ENCODE measurements at places on chromosomes 2 and 18.

- DNase-seq = no peak
Observed at GRCh38 chr2:108621087-108621559, 86.9 kb downstream of the LIMS1 start.

DNA sequence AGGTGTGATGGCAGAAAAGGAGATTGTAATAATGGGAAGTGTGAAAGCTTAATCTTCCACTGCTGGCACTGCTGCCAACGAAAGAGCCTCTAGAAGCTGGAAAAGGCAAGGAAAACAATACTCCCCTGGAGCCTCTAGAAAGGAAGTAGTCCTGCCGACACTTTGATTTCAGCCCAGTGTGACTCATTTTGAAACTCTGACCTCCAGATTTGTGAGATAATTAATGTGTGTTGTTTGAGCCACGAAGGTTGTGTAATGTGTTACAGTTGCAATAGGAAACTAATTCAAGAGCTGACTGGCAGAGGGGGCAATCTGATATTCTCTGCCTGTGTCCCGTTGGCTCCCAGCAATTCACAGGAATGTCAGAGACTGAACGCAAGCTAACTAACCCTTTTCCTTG lies 219.2 kb upstream of the UBE2E3 start:
- no peak for DNase-seq

DNA sequence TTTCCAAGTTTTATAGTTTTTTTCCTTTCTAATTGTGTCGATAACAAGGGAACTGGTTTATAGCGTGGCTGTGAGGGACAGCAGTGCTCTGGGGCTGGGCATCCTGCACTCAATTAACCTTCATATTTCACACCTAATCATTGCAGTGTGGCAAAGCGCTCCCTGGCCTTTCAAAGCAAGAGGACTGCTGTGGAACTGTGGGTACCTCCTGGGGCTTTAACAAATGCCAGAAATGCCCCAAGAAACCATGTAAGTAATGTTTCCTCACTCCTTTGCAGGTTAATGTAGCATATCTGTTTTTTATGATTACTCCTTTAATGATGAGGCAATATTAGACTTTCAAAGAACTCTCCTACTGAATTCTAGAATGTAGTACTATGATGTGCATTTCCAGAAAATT lies 259.0 kb upstream of the RASGRP3 start:
- DNase-seq = no peak

DNA sequence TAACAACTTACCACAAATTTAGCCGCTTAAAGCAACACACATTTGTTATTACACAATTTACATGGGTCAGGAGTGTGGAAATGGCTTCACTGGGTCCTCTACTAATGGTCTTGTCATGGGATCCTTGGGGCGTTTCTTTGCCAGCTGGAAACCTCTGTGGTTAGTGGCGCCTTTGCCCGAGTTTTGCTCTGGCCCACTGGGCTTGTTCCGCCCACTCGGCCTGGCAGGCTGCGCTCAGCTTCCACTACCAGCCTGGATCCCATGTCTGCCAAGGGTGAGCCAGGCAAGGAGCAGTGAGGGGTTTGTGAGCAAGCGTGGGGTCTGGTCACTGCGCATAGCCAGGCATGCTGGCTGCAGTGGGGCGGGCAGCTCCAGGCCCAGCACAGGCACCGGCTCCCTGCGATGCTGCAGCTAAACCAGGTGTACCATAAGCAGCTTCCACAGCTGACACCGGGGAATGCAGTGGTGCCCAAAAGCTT lies 16.2 kb upstream of the MBD2 start:
- no peak for DNase-seq

DNA sequence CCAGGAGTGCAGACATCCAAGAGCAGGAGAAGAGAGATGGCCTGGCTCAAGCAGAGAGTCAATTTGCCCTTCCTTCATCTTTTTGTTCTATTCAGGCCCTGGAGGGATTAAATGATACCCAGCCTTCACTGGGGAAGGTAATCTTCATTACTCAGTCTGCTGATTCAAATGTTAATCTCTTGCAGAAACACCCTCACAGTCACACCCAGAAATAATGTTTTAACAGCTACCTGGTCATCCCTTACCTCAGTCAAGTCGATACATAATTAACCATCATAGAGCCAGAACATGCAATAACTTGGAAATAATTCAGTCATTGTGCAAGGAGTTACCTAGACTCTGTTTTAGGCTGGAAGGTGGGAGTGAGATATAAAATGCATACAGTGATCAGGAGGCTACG lies 163.7 kb upstream of the TNP1 start:
- no peak for DNase-seq

GRCh38 chr2:124804014-124804940 lies 779.2 kb downstream of the CNTNAP5 start:
- DNase-seq = no peak

GRCh38 chr18:9787036-9787435 lies 78.9 kb downstream of the RAB31 start:
- DNase-seq = no peak

GRCh38 chr18:42583283-42583731 lies 532.2 kb downstream of the RIT2 start:
- no peak for DNase-seq

GRCh38 chr18:75407468-75408437 lies 19.8 kb downstream of the SMIM21 start:
- DNase-seq = no peak

DNA sequence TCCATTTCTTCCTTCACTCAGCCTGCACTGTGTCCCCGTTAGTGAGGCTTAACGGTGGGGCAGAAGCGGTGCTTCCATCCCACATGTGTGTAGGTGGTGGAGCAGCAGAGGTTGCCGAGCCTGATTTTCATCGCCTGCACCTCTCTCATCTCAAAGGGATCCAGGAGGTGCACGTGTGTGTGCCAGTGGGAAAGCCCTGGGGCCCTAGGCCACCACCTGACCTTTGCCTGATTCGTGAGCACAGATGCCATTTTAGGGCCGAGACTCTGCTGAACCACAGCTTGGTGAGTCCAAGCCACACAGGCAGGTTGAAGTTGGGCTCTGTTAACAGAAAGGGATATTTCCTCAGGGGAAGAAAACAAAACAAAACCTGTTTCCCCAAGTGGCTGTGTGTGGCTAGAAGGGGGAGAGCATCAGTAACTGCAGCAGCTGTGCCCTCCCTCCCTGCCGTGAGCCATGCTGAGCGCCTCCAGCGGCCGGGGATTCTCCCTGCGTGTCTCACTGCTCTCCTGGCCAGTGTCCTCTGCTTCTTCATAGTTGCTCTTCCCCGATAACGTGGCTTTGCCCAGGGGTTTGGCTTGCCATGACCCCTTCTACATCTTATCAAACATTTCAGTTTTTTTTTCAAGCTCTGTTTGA lies 81.5 kb downstream of the MAPRE2 start:
- DNase-seq = peak; percentile 79

DNA sequence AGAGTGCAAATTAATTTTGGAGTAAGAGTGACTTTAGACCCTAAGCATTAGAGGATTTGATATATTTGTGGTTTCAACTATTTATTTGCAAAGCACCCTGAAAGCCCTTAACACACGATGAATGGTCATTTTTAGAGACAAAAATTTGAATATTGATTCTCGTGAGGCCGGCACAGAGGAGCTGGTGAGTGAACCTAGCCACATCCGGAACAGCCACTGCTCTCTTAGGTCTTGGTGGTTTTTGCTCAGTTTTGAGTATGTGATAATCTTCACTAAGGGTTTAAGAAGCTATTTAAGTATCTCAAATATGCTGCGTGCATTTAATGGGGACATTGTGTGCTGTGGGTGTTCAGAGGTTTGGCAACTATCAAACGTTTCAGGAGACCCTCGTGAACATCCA lies 204.8 kb downstream of the TSN start:
- no peak for DNase-seq

GRCh38 chr18:36086186-36086585 lies 18.8 kb upstream of the RPRD1A start:
- DNase-seq = no peak

DNA sequence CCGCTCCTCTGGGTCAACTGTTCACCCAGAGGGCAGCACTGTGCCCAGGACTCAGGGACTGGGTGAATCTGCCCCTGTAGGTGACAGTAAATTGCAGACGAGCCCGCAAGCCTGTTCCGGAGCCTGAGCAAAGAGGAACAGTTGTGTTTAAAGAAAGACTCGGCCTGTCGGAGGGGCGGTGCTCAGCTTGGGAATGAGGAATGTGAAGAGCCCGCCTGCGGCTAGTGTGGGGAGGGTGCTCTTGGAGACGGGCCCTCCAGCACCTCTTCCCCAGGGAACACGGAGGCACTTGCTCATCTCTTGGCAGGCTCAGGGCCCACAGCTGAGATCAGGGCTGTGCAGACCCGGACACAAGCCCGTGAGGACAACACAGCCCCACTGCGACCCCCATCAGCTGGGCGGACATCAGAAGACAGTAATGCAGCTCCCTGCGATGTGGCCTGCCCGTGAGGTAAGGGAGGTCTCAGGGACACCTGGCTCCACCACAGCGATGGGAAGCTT lies 299.0 kb downstream of the NDUFA10 start:
- DNase-seq = no peak

DNA sequence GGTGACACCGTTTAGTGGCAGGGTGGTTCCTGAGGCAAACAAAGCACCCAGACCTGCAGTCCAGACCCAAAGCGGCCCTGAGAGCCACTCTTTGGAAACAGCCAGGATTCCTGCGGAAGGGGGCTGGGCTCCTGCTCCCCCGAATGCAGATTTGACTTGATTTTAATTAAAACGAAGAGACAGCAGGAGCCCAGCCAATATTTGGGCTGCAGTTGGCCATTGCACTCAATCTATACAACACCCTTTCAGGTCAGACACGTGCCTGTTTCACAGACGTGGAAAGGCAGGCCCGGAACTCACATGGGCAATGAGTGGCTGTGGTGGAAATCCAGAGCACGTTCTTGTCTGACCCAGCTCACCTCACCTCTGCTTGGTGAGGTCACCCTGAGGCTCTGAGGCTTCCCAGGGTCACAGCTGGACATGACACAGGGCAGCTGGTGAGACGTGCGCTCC lies 122.4 kb downstream of the NDUFA10 start:
- no peak for DNase-seq

DNA sequence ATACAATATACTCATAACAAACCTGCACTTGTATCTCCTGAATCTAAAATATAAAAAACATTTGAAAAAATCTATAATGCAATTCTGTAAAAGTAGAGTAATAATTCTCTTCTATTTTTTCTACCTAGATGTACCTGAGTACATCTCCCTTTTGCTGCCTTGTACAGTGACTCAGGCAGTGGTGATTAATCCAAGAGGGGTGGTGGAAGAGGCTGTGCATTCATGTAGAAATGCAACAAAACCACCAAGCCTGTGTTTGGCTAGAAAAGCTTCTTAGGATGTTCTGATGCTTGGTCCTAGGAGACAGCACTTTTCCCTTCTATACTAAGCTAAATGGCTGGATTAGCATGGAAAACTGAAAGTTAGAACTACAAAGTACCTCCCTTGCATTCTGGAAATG lies 245.8 kb downstream of the DPP10 start:
- no peak for DNase-seq

- peak; percentile 44 for DNase-seq
Observed at GRCh38 chr2:179410552-179411356, 146.1 kb upstream of the SESTD1 start.

DNA sequence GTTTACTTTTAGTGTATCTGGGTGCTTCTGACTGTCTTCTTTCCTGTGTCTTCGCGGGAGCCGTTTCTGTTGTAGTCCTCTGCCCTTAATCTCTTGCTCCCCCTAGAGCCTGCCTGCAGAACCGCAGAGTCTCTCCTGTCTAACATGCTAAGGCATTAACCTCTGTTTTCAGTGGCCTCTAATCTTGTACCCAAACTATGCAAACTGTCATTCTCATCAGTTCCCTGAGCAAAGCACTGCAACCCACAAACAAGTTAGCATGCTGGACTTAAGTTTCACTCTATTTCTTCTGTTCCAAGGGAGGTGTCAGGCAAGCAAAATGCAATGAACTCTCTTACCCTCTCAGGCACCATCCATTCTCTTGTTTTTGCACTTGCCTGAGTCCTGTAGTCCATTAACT lies 138.4 kb downstream of the OTX1 start:
- DNase-seq = no peak

- no peak for DNase-seq
Observed at GRCh38 chr2:104641786-104642185, 212.1 kb upstream of the POU3F3 start.

- no peak for DNase-seq
Observed at GRCh38 chr18:2002604-2003003, 568.7 kb downstream of the METTL4 start.

DNA sequence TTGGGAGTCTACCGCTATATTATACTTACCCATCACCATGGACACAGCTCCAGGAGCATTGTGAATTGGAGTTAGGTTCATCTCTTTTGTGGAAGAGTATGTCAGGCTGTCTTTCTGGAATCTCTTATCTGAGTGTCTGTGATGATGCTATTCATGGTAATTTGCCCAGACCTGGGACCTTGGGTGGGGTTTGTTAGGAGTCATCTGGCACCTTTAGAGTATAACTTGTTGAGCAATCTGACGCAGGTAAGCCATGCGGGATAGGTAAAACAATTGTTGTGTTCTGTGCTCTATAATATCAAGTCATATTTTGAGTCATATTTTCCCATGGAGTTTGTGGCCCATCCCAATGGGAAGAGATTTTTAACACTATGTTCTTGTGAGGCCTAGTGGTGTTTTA lies 49.7 kb upstream of the MAPRE2 start:
- DNase-seq = no peak

DNA sequence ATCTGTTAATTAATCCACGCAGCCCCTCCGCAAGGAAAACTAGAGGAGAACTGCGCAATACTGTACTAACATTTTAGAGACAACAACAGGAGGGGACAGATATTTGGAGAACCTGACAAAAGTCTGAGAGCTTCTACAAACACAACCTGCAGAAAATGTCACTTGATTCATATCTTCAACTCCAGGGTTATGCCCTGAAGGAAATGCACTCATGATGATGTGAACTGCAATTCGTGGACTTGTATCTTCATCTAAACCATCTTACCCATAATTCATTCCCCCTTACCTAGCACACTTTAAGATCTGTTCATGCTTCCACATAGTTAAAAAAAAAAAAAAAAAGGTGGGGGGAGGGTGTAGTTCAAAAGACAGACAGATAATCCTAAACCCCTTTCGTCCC lies 75.5 kb downstream of the AFF3 start:
- DNase-seq = no peak

GRCh38 chr18:50286391-50287027 lies 983 bp downstream of the CXXC1 start:
- DNase-seq = peak; percentile 32

- no peak for DNase-seq
Observed at GRCh38 chr2:72205504-72205881, 57.8 kb upstream of the CYP26B1 start.

DNA sequence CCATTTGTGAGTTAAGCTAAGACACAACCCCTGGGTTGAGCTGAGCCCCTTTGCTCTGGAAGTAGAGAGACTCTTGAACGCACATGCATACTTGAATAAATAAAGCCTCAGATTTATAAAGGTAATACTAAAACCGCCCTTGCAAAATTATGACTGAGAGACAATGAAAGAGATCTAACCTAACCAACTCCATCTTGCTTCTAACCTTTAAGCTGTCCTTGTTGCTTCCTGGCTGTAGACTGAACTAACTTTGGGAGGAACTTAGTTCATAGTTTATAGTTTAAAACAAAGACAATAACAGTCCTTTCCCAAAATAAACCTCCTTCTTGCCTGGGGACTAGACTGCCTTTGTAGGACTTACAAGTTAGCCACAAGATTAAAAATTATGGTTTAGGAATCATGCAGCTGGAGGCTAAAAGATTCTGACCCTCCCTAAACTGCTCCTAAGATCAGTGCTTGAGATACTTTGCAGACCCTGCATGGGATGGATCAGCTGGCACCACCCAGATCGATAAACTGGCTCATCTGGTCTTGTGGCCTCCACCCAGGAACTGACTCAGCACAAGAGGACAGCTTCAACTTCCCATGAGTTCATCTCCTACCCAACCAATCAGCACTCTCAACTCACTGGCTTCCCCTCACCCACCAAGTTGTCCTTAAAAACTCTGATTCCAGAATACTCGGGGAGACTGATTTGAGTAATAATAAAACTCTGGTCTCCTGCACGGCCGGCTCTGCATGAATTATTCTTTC lies 240.2 kb upstream of the SLC14A2 start:
- DNase-seq = no peak

Data from dorsolateral prefrontal cortex (tissue), 122 donors.